CD4-positive, alpha-beta T cell treated with Interleukin-10 for 1 hour (primary cell): ENCODE measurements at places on chromosomes 1 and 21.

- no peak for DNase-seq
Observed at GRCh38 chr1:30358500-30358899, 364.9 kb downstream of the MATN1 start.

GRCh38 chr1:33163621-33164519 is 18.0 kb downstream of the TRIM62 start:
- DNase-seq, result no peak

- no peak for DNase-seq
Observed at GRCh38 chr1:201172326-201172725, 18.1 kb upstream of the TMEM9 start.

DNA sequence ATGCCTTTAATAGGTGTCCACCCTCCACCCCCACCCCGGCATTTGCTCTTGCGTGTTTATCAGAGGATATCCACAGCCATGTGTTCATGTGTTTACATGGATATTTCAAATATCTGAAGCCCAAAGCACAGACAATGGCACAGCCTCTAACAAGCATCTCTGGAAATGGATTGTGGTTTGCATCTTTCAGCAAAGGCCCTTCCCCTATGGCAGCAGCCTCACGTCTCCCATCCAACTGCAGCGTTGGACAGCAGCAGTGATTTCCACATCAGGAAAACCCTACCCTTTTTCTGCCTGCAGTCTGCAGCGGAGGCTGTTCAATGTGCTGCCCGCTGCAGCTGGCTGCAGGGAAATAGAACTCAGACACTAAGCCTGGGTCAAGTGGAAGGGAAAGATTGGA is 1.6 kb downstream of the RASSF5 start:
- DNase-seq, result no peak

- no peak for DNase-seq
Observed at GRCh38 chr1:26046246-26047095, 553 bp upstream of the SLC30A2 start.

DNA sequence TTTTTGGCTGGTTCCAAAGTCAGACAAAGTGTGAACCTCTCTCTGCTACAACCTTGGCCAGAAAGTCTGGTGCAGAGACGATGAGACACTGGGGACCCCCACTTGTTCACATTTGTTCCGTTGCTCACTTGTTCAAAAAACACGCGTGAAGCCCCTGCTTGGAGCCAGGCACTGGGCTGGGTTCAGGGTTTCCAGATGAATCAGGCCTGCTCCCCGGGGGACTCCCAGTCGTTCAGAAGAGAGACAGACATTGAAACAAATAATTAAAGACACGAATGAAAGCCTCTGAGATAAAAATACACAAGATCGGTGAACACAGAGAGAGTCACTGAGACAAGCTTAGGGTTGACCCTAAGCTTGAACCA is 101.5 kb upstream of the RUNX3 start:
- DNase-seq, result no peak

DNA sequence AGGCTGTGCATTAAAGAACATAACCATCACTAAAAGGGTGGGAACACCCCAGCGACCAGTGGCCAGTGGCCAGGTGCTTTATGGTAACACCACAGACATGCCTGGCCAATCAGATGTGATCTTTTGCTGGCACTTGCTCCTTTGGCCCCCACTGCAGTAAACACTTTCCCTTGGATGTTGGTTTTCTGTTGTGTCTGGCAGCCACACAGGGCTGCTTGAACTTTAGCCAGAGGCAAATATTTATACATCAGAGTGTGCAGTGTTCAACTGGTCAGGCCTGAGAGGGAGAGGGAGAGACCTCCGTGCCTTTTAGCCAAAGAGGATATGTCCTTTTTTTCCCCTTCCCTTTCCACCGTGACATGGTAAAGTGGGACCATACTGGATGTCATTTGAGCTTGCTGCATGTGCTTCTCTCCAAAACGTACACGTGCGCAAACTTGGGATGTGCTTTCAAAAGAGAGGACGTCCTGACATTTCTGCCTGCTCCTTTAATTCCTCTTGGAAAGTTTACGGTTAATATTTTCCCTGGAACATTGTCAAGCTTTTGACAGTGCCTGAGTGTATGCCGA is 101.2 kb downstream of the NFIA start:
- no peak for DNase-seq

DNA sequence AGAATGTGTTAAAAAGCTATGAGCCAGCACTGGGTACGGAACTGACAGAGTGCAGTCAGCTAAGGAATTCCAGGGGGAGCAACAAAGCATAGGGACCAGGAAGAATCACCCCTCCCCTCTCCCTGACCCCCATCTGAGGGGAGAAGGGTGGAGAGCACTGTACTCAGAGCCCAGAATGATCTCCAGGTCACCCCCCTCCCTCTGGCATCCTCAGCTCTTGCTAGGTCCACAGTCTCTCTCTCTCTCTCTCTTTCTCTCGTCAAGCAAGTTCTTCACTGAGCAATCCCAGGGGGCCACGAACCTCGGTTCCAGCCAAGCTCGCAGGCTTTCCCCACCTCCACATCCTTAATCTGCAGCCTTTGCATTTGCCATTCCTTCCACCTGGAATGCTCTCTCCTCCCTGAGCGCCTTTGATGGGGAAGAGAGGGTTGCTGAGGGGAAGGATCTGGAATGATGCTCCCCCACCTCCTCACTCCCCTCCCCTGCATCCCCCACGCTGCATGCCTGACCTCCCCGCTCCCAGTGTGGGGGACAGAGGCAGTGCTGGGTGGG is 6.7 kb upstream of the WASF2 start:
- DNase-seq, result no peak

GRCh38 chr21:33566514-33566913 is 22.0 kb downstream of the DONSON start:
- no peak for DNase-seq

GRCh38 chr1:25994402-25995150 is 3.3 kb downstream of the PAFAH2 start:
- DNase-seq, result no peak

DNA sequence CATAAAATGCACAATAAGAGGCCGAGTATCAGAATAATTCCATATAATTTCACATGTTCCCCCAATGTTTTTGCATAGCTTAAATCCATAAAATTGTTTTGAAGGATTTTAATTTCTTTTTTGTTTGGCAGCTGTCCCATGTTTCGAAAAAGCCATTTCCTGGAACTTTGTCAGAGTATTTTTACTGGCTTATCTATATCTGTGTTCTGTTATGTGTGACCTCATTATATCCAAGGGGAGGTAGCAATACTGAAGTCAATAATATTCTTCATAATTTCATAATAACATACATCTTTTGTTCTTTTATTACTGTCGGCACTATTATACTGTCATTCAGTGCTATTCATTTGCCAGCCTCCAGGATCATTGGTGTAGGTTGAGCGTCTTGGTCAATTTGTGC is 9.4 kb upstream of the BACH1 start:
- no peak for DNase-seq

GRCh38 chr1:161085165-161085564 is 4.2 kb downstream of the NECTIN4 start:
- no peak for DNase-seq

DNA sequence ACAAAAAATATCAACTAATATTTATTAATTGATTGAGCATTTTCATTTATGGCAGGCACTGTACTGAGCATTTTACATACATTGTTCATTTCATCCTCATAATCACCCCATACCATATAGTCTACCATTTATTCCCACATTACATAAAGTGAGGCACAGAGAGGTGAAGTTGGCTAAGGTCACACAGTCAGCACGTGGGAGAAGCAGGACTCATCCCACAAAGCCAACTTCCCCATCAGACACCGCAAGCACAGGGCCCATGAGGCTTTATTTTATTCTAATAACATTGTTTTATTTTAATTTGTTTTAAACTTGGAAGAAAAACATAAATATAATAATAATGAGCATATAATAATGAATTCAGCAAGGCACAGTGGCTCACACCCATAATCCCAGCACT is 43.1 kb upstream of the CAPZB start:
- no peak for DNase-seq

DNA sequence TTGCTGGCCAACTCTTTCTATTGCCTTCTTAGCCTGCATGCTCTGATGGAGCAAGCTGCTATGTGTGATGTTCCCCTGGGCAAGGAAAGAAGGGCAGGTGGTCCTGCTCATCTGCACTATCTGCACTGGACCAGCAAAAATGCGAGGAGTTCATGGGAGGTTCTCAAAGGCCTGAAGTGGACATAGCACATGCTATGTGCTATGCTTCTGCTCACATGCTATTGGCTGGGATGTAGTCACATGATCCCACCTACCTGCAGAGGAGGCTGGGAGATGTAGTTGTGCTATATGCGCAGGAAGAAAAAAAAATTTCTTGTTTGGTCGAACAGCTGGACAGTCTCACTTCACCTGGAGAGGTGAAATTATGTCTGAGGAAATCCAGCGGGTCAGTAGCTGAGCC is 587.7 kb downstream of the MATN1 start:
- DNase-seq, result no peak

DNA sequence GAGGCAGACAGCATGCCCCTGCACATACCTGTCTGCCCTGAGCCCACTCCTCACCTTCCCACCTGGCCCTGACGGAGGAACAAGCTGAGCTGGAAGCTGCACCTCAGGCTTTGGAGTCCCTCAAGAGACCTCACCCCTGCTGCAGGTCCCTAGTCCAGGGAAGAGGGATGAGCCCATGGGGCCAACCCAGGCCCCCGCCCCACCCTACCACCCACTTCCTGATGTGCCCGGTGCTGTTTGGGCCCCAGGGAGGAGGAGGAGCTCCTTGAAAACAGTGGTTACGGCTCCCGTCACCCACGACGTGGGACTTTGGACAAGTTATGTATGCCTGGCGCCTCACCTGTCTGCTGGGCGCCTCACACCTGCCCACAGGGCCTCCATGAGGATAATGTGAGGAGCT is 250.2 kb downstream of the NPHP4 start:
- DNase-seq, result no peak

GRCh38 chr1:34065498-34065897 is 99.5 kb downstream of the CSMD2 start:
- no peak for DNase-seq

- DNase-seq, result no peak
Observed at GRCh38 chr1:216186141-216186540, 237.1 kb downstream of the USH2A start.

DNA sequence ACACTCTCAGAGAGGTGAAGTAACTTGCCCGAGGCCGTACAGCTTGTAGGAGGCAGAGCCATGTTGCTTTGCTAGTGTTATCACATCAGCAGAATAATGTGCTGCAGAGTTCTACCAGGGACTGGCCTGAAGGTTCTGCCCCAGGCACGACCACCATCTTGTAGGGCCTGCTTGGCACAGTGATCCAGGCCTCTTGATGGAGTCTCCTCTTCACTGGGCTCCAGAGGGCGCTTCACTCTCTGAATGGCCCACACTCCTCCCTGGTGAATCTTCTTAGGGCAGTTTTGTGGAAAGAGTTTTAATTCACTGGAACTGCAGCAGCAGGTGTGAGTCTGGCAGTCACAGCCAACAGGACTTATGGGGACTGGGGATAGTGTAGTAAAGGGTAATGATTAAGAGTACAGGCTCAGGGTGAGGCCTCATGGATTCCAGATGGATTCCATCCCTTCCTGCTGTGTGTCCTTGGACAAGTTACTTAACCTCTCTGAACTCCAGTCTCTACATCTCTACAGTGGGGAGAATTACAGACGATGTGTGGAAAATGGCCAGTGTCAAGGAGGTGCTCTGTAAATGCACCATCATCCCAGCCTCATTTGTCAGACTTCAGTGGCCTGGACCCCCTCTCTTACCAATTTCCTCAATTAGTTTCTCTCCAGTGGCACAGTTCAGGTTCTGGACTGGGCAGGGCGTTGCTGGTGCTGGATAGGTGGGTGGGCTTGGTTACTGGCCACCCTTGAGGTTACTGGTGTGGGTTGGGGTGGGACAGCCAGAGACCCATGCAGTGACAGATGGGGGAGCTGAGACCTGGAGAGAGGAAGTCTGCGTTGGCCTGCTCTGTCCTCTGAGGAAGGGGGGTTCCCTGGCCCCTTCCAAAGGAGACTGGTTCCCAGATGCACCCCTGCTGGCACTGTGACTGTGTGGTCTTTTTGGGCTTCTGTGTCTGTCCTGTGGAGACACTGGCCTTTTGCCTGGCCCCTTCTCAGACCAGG is 45.9 kb upstream of the CSF3R start:
- DNase-seq, result no peak

DNA sequence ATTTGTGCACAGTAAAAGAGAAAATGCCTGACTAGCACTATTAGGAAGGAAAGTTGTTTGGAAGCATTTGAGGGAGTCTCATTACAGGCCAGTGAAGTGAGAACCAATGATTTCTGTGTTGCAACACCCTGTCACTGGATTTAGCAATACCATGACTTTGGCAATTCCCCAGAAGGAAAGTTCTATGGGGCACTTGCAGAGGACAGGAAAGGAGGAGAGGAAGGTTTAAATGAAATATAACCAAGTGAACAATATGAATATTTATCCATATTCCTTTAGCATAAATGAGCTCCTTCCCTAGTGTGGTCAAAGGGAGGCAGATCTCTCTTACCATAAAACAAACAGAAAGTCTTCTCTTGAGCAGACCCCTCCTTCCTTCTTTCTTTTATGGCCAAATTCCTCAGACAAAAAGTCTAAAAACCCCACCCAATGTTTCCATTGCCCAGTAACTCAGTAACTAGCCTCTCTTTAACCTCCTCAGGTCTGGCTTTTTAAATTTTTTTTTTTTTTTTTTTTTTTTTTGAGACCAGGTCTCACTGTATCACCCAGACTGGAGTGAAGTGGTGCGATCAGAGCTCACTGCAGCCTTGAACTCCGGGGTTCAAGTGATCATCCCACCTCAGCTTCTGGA is 5.5 kb downstream of the TLR5 start:
- DNase-seq, result no peak

DNA sequence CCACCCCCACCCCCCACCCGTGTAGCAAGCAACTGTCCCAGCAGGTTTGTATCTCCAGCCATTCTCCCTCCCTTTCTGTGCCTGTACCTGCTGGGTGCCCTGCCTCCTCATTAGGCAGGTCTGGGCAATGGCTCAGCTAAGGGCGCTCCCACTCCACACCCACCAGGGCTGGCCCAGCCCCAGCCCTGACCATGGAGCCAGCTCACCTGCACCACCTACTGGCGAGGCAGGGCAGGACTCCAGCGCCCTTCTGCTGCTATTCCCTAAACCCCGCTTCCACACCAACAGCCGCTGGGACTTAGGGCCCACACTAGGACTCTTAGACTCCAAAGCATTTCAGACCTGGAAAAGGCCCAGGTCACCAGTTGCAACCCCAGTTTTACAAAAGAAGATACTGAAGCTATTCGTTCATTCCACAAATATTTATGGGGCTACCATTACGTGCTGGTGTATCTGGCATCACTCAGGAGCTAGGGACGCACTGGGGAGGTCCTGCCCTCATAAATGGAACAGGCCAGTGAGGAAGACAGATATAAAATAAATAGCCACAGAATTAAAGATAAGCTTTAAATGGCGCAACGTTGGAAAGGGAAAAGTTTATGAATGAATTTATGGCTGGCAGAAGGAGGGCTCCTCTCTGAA is 24.0 kb downstream of the PGLYRP3 start:
- peak; percentile 3 for DNase-seq

GRCh38 chr1:28914228-28915030 is at the start of gene EPB41:
TSS of gene EPB41 (plus strand) at chr1:28914569. CDS start at chr1:28987438, 72,869 bp downstream.
- peak; percentile 93 for DNase-seq

DNA sequence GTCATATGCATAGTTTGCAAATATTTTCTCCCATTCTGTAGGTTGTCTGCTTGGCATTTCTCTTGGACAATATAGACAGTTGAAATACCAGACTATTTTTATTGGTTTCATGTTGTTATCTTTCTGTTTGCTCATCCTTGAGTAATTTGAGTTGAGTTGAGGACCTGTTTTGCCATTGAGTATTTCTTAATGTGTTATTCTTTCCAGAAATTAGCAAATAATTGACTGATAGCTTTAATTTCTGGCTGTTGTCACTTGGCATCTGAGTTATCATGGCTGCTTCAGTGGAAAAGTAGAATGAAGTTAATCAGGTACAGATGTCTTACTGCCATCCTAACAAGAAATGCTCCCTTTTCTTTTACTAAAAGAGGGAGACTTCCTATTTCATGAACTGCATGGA is 264.8 kb upstream of the DUSP10 start:
- DNase-seq, result no peak
